ENCODE measurements at places on chromosomes 3 and 15. TPM values are rescaled to one million over a fixed set of nuclear protein-coding genes. Genes with fewer than 3 reads are reported as not detected.

- no peak overlapping the region for H3K27ac ChIP-seq
- no peak overlapping the region for H3K4me3 ChIP-seq
- H3K4me1 ChIP-seq: no peaks in the 10 kb centered on the region
- H3K27me3 ChIP-seq: peaks cover 12% of the 10 kb centered on the region
These were observed 91.8 kb downstream of the ST8SIA2 start for GRCh38 chr15:92485441-92485840.

PFN2 gene
- total RNA-seq: 187 TPM

THOC7 gene
- total RNA-seq: 104 TPM

DNA sequence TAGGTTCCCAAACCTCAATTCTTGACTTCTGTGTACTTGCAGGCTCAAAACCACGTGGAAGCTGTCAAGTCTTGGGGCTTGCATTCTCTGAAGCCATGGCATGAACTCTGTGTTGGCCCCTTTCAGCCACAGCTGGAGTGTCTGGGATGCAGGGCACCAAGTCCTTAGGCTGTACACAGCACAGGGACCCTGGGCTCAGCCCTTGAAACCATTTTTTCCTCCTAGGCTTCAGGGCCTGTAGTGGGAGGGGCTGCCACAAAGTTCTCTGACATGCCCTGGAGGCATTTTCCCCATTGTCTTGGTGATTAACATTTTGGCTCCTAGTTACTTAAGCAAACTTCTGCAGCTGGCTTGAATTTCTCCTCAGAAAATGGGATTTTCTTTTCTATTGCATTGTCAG lies 135.4 kb downstream of the ATG7 start:
- no peak for DNase-seq
- H3K4me1 ChIP-seq: no peaks in the 10 kb centered on the region
- H3K36me3 ChIP-seq: peaks cover 26% of the 10 kb centered on the region
- H3K27me3 ChIP-seq: no peaks in the 10 kb centered on the region

ERC2 gene
- total RNA-seq: 0.75 TPM

CASR gene
- not detected for total RNA-seq

All from PC-9 (cell line).